Fibroblast of skin of scalp (primary cell): ENCODE measurements at places on chromosomes 11 and 22.

GRCh38 chr11:19218216-19218615 lies 16.4 kb upstream of the CSRP3 start:
- DNase-seq, result no peak

DNA sequence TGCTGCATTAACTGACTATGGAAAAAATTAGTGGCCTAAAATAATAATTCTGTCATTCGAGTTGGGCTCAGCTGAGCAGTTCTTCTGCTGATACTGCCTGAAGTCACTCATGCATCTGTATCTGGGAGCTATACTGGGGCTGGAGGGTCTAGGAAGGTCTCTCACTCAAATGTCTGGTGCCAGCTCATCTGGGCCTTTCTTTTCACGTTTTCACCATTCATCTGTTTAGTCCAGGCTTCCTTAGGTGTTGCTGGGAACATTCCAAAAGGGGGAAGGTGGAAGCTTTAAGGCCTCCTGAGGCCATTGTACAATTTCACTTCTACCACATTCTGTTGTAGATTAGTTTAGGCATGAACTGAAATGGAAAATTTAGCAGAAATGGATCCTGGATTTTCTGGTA lies 28.0 kb downstream of the YAP1 start:
- peak; percentile 46 for DNase-seq

- no peak for DNase-seq
Measured at GRCh38 chr22:22167791-22168189, 76.8 kb upstream of the VPREB1 start.

DNA sequence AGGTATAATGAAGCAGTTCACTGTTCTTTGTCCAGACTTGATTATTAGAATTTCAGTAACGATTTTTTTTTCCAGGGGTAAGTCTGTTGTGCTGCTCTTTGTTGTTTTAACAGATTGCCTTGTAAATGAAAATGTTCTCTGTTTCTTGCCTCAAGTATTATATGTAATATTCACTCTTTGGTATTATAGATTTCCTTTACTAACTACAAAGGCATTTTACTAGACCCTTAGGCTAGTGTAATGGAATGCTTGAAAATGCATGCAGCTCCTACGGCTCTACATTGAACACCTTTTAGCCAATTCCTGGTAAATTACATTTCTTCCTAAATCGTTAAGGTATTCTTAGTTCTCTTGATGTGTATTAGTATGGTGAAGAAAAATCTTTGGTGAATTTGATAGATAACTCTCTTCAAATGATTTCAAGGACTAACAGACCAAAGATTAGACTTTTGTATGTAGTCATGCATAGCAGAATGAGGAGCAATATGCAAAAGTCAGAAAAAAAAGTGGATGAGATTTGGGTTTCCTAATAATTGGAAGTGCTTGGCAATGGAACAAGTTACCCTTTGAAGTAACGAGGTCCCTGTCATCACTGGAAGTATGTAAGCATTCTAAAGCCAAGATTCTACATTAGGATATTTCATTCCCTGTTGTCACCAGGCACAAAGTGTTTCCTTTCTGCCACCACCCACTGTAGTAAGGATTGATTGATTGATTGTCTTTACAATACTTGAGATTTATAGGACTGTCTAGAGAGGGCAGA lies 113.1 kb downstream of the DBX1 start:
- no peak for DNase-seq

DNA sequence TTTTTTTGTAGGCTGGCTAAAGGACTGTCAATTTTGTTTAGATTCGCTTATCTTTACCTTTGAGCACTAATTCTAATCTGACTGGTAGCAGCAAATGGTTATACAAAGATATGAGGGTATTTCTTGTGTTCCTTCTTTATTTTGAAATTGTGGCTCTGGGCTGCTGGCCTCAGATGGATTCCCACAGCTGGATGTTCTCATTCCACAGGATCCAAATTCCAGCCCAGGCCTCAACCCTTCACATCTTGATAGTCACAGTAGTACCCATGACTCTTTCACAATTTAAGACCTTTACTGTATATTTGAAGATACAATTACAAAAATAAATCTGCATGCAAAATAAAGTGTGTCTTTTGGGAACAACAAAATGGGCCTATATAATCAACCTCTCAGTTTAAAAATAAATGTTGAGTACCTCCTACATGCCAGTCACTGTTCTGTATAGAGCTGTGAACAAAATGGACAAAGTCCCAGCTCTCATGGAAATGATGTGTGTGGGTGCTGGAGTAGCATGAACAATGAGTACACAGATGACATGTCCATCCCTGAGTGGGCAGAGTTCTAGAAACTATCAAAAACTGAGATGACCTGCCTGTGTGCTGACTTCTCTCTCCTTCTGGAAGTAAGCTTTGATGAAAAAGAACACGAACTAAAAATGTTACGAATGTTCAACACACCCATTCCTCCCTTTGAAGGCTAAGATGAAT lies 51.7 kb upstream of the FBXO3 start:
- DNase-seq, result no peak

DNA sequence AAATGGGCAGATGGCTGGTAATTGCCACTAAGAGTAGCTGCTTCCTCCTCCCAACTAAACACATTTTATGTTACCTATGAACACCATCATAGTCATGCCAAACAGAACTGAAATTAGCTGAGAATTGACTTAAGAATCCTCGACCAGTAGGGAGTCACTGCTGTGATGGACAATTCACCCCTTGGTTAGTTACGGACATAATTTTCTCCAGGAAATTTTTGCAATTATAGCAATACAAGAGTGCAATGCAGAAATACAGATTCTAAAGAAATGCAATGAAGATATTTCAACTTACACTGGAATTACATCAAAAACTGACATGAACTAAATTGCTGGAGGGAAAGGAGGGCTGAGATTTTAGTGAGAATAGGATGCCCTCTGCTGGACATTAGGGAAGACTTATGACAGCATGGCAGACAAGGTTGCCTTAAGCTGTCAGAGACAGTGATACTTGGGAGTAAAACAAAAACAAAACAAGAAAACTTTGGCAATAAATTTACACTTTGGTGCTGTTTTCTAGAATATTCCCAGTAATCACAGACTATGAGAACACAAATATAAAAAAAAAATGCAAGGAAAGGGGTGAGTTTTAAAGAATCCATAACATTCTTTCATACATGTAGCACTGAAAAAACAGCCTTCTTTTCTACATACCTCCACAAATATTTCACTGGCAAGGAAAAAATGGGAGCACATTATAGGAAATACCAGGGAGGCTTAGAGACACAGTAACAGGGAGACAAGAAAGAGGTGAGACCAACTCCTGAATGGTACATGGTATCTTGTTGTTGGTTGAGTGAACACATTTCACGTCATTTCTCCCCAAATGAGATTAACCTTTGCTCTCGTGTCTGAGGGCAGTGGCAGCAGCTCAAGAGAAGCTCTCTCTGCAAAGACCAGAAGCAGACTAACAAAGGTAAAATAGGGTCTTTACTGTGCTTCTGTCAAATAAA lies 11.2 kb upstream of the PPP2R1B start:
- peak; percentile 81 for DNase-seq

- DNase-seq, result no peak
Measured at GRCh38 chr11:100981196-100981824, 148.3 kb downstream of the PGR start.

GRCh38 chr11:108796551-108796950 lies 131.7 kb downstream of the DDX10 start:
- DNase-seq, result no peak

GRCh38 chr22:39087881-39088684 lies 9.0 kb upstream of the APOBEC3H start:
- DNase-seq, result no peak

GRCh38 chr11:72605973-72606747 lies 68.1 kb downstream of the PDE2A start:
- DNase-seq, result no peak

DNA sequence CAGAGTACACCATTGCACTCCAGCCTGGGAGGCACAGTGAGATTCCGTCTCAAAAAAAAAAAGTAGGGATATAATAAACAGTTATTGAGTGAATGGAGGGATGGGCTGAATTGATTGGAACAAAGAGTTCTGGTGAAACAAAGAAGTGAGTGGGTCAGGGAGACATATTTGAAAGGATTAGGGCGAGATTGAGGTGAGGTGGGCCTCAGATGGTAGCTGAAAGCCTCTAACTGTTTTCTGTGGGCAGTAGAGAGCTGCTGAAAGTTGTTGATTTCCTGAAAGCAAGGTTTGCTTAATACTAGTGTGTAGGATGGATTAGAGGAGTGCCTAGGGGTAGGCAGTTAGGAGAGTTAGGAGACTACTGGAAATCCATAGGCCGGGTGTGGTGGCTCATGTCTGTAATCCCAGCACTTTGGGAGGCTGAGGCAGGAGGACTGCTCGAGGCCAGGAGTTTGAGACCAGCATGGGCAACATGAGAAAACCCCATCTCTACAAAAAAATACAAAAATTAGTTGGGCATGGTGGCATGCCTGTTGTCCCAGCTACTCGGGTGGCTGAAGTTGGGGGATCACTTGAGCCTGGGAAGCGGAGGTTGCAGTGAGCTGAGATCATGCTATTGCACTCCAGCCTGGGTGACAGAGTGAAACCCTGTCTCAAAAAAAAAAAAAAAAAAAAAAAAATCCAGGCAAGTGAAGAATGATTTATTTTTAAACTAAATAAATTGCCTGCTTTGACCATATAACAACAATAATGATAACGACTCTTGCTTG lies 41.4 kb upstream of the PTPRJ start:
- no peak for DNase-seq

DNA sequence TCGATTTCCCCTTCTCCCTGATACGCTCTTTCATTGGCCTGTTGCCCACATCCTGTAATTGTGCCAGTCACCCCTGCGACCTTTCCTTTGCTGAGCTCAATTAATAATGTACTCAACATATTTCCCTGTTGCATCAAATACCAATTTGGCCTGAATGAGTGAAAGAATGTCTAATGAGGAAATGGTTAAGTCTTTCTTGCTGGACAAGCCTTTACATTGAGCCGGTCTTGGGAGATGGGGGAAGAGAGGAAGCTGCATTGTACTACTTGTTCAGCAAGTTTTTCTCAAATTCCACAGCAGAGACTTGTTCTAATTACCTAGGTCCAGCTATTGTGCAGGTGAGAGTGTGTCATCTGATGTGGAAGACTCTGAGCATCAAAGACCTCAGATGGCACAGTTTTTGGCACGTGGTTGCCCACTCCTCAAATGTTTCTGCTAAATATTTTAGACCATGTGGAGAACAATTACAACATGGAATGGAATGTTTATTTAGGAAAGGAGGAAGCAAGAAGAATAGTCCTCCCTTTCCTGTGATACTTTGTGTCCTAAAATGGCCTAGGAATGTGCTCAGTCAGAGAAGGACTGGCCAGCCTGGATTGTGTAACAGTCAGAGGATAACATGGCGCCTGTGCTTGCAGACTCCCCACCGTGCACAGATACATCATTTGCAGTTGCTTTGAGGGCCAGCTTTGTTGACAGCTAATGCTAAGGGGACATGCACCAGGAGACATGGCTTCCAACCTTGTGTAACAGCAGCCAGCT lies 129.5 kb upstream of the E2F8 start:
- DNase-seq, result peak; percentile 96

GRCh38 chr11:134864968-134865305 lies 452.9 kb upstream of the B3GAT1 start:
- no peak for DNase-seq

GRCh38 chr22:38494939-38495338 lies 11.2 kb downstream of the DDX17 start:
- DNase-seq, result no peak

DNA sequence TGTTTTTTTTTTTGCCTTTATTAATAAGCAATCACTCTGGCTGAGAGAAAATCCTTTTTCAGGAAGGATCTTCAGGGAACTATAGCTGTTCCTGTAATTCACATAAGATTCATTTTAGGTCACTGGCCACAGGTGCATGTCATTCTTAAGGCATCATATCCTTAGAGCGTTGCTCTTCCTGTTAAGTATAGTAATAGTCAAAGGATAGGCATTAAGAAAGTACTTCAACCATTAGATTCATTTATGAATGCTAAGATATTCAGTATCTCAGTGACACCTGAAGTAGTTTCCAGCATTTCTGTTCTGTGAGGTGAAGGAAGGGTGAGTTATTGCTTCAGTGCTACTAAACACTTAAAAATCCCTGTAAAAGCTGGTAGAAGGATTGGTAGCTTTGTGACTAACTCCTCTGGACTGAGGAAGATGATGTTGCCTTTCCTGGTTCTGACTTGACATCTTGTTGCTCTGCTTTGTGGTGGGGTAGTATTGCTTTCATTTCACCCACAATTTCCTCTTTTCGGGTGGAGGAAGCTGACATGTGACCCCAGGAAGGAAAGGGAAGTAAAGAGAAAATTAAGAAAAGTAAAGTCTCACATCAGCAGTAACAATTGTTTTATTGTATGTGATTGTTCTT lies 34.7 kb downstream of the RNF169 start:
- peak; percentile 51 for DNase-seq

DNA sequence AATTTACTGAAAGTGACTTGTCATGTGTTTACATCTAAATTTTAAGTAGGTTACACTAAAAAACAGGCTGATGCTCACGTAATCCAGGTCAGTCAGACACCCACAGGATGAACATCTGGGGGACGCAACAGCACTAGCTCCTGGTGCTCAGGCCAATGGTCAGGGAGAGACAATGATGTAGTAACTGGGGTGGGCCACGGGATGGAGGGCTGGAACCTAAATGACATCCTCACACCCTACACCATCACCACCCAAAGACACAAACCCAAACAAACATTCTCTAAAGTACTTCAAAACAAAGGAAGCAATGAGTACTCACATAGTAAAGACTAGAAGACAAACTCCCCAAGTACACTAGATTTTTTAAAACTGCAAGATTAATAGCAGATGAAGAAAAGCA lies 53.5 kb upstream of the SLC25A1 start:
- no peak for DNase-seq

GRCh38 chr22:32130464-32130863 lies 28.6 kb downstream of the C22orf42 start:
- no peak for DNase-seq

GRCh38 chr11:90310210-90310609 lies 87.4 kb upstream of the CHORDC1 start:
- DNase-seq, result no peak

- no peak for DNase-seq
Measured at GRCh38 chr11:128662076-128662475, 31.8 kb upstream of the FLI1 start.

DNA sequence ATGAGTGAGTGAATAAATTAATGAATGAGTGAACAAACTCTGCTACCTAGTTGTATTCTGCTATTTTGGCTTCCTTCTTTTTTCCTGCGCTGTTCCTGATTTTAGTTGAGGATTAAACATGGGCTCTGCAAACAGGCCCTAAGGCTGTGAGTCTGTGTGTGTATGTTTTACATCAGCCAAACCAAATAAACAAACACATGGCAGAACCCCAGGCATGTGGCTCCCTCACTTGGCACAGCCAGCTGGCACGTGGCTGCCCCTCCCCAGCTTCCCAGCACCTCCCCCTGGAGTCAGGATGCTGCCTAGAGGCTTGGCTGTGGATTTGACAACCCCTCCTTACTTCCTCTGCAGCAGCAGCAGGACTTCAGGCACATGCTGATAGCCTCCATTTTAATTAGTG lies 593.2 kb downstream of the INSC start:
- peak; percentile 4 for DNase-seq

DNA sequence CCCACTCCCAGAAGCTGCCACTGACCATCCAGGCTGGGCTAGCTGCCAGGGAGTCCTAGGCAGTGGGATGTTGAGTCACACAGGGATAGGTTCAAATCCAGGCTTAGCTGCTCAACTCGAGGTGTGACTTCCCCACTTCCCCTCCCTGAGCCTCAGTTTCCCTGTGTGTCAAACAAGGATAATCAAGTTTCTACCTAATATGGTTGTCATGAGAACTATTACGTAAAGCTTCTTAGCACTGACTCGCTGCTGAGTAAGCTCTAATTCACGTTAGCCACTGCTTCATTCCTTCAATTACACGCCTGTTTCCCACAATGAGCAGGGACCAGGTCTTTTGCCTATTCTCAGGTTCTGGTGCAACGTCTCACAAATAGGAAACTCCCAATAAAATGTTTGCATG lies 67.7 kb downstream of the SEZ6L start:
- peak; percentile 22 for DNase-seq
